Amniotic stem cell (primary cell): ENCODE measurements at places on chromosomes 7 and 10.
A peak's percentile ranks its signal among the peaks of the same experiment; 100 is the strongest.

DNA sequence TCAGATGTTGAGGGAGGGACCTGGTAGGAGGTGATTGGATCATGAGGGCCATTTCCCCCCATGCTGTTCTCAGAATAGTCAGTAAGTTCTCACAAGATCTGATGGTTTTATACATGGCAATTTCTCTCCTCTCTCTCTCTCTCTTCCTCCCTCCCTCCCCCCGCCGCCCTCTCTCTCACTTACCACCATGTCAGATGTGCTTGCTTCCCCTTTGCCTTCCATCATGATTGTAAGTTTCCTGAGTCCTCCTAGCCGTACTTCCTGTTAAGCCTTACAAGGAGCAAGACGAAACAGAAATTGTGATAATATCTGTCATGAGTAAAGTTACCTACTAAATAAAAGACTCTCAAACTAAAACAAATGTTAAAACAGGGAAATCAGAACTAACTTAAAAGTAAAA is 19.9 kb upstream of the GPR141 start:
- DNase-seq = no peak

GRCh38 chr7:66953044-66953427 is 32.0 kb downstream of the TMEM248 start:
- no peak for DNase-seq

DNA sequence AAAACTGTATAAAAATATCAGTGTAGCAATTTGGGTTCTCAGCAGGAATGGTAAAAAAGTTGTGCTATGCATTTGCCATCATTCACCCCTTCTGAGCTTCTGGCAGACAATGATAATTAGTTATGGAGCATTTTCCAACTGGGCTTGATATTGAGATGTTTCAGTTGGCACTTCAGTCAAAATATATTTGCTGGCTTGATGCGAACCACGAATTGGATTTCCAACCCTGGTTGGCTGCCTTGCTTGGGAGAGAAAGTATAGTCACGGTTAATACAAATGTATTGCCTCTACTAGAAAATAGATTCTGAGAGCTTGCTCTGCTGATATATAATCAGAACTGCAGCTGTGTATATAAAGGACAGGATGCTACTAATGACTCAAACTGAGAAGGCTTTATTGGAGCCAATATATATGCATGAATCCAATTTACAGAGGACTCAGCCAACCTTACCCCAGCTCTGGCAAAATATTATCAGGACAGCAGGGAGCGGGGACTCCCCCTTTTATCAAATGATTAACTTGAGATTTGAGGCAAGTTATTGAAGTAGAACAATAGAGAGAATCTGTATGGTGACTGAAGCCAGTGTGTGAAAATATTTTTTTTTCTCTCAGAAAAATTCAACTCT is 219.8 kb upstream of the SMIM30 start:
- DNase-seq = no peak

DNA sequence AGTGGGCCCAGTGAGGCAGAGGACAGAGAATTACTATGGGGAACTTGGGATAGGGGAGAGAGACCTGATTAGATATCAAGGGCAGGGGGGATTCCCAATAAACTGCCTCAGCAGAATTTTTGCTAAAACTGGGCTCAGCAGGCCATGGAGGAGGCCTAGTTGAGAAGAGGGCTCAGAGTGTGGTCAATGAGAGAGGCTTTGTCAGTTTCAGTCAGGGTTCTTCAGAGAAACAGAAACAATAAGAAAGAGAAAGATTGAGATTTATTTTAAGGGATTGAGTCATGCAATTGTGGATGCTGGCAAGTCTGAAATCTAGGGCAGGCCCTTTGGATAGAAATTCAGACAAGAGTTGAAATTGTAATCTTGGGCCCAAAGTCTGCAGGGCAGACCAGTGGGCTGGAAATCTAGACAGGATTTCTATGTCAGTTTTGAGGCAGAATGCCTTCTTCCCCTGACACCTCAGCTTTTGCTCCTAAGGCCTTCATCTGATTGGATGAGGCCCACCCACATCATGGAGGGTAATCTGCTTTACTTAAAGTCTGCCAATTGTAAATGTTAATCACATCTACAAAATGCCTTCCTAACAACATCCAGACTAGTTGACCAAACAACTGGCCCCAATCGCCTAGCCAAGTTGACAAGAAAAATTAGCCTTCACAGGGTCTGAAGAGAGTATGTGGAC is 33.5 kb upstream of the CCSER2 start:
- no peak for DNase-seq

GRCh38 chr7:7695111-7695817 is 23.1 kb downstream of the RPA3 start:
- DNase-seq = no peak

DNA sequence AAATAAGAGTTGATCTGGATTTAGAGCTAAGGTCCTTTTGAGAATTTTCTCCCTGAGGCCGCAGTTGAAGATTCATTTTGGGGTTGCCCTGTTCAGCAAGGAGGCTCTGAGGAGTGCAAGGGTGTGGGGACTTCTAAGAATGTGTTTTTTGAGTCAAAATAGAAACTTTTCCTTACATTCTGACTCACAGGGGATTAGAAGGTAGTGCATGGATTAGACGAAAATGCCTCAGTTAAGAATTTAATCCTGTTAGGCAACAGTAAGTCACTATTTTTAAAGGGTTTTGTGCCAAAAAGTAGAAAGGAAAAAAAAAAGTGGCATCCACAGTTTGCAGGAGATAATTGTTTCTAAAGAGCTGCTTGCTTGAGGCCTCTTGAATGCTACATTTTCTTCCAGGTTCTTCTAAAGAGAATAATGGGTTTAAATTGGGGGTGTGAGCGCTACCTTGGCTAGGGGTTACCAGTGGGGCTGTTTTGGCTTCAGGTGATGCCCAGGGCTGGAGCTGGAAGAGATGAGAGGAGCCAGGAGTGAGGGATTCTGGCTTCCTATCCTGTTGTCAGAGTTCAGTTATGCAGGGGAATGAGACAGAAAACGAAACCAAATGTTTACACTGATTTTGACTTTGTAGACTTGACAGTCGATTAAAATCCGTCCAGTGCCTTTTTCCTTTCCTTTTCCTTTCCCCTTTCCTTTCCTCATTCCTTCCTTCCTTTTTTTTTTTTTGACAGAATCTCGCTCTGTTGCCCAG is 52.9 kb downstream of the BAMBI start:
- peak; percentile 50 for DNase-seq
